AG09309 (cell line): ENCODE measurements at places on chromosomes 16 and 17.
A peak's percentile ranks its signal among the peaks of the same experiment; 100 is the strongest.

GRCh38 chr17:9101356-9101755 is 80.0 kb downstream of the NTN1 start:
- DNase-seq, result no peak

GRCh38 chr16:57525761-57526160 is 10.6 kb downstream of the CCDC102A start:
- DNase-seq, result no peak

- no peak for DNase-seq
These were observed 105.5 kb upstream of the AXIN2 start for GRCh38 chr17:65666876-65667321.

DNA sequence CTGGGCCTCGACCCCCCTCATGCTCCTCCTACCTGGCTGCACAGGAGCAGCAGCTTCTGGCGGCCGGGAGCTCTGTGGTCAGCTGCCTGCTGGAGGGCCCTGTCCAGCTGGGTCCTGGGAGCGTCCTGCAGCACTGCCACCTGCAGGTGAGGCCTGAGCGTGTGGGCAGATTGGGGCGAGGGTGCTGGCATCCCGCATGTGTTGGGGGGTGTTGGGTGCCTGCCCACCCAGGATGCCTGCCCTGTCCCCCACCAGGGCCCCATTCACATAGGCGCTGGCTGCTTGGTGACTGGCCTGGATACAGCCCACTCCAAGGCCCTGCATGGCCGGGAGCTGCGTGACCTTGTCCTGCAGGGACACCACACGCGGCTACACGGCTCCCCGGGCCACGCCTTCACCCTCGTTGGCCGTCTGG is 16.5 kb downstream of the FCSK start:
- no peak for DNase-seq

GRCh38 chr17:77645072-77646045 is 313.1 kb upstream of the TNRC6C start:
- DNase-seq, result peak; percentile 18

GRCh38 chr17:77124192-77124889 is 16.4 kb upstream of the SEC14L1 start:
- DNase-seq, result no peak

- DNase-seq, result no peak
These were observed 7.4 kb downstream of the HS3ST3A1 start for GRCh38 chr17:13594310-13594709.
